ENCODE measurements at places on chromosomes 3 and 15.

DNA sequence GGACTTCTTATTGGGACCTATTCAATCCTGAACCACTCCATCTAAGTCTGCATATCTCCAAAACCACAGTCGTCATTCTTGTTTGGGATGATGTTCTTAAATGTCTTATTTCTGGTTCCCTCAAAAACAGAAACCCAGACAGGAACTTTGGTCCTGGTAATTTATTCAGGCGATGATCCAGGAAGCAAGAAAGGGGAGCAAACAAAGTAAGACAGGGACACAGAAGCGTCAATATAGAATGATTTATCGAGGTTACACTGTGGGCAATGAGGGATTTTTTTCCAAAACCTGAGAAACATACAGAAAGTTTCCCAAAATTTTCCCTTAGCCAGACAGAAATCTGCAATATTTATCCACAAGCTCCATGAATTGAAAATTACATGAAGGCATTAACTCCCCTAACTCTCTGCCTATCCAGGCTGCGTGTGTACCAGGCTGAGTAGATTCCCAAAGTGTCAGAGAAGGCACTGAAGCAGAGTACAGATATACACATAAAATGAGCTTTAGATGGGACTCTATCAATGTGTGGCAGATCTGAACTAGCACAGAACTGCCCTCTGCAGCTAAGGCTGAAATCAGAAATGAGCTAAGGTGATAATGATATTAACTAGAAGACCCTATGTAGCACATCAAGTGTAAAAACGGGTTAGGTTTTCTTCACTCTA lies 43.2 kb downstream of the TP63 start:
- no peak for DNase-seq

DNA sequence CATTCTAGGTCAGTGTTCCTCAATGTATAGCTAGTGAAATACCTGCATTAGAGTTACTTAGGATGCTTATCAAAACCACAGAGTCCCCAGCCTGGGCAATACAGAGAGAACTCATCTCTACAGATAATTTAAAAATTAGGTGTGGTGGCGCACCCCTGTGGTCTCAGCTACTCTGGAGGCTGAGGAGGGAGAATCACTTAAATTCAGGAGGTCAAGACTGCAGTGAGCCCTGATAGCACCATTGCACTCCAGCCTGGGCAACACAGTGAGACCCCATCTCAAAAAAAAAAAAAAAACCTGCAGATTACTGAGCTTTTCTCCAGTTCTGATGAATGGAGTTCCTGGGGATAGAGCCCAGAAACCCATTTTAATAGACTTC lies 10.1 kb upstream of the MINDY2 start:
- DNase-seq = no peak

- no peak for DNase-seq
These were observed 421.4 kb downstream of the EPHA6 start for GRCh38 chr3:97235611-97236315.

DNA sequence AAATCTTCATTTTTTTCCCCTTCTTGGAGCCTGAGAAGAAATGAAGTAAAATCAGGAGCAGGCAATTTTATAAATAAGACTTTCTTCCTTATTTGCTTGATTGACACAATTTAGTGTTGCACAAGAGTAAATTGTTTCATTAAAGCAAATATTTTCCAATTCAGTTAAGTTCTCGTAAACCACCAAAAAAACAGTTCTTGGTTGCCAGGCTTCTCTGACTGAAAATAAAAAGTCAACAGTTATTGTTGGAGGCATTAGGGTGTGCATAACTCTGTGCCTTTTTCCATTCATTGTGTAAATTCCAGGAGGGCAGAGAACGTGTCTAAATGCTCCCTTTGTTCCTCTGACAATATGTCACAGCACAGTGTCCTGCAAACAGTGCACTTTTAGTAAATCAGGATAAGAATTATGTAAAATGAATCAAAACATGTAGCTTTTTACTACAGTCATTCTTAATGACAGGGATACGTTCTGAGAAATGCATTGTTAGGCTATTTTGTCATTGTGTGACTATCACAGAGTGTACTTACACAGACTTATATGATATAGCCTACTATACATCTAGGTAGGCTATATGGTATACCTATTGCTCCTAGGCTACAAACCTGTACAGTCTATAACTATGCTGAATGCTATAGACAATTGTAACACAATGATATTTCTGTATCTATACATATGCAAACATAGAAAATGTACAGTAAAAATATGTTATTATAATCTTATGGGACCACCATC lies at the start of gene CP:
TSS of gene CP (minus strand) at position 47 of the 735 bp plus-strand sequence. CDS start at position 10, 37 bp downstream.
- no peak for DNase-seq

DNA sequence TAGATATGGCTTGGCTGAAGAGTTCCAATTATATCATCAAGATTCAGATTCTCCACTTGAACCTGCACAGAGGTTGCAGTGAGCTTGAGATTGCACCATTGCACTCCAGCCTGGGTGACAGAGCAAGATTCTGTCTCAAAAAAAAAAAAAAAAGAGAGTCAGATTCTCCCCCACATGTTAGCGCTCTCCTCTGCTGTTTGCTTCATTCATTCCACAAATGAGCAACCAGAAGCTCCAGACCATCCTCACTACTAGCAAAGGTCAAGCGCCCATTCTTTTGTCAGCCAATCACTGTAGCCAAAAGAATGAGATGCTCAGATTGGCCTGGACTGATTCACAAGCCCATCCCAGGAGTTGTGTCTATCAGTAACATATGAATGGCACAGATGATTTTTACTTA lies 28.4 kb upstream of the TCF12 start:
- DNase-seq = no peak

GRCh38 chr15:99412082-99412481 lies 153.7 kb upstream of the MEF2A start:
- DNase-seq = no peak

- no peak for DNase-seq
These were observed 795.0 kb downstream of the ROBO1 start for GRCh38 chr3:78972617-78973301.

GRCh38 chr3:5082789-5083115 lies 39.3 kb upstream of the ARL8B start:
- no peak for DNase-seq

- no peak for DNase-seq
These were observed 140.2 kb upstream of the STT3B start for GRCh38 chr3:31392568-31392967.

DNA sequence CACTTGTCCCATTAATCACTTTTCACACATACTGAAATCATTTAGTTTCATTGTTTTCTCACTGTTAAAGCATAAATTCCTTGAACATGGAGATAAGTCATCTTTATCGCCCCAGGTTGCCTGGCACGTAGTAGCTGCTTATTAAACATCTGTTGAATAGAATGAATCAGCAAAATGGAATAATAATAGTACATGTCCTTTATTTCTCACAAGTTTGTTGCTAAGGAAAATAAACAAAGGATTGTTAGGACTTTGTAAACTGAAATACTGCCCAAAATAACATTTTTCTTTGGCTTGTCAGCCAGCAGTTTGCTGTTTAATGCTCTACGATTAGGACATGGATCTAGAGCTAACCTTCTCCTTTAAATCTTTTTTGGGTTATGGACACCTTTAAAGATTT lies 17.9 kb downstream of the SLC35A5 start:
- no peak for DNase-seq

DNA sequence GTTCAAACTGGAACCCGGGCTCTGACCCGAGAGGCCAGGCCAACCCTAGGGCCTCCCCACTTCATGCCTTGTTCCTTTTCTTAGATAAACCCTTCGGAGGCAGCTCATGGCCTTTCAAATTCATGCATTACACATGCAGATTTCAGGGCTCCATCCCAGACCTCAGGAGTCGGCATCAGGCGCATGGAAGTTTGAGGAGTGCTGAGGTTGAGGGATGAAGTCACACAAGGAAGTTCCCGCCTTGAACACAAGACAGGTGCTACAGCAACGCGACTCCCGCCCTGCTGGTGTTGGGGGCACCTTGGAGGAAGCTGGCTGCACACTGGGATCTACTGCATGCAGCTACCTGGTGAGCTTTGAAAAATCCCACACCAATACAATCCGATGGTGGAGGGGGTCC lies 245.2 kb upstream of the LYSMD4 start:
- no peak for DNase-seq

DNA sequence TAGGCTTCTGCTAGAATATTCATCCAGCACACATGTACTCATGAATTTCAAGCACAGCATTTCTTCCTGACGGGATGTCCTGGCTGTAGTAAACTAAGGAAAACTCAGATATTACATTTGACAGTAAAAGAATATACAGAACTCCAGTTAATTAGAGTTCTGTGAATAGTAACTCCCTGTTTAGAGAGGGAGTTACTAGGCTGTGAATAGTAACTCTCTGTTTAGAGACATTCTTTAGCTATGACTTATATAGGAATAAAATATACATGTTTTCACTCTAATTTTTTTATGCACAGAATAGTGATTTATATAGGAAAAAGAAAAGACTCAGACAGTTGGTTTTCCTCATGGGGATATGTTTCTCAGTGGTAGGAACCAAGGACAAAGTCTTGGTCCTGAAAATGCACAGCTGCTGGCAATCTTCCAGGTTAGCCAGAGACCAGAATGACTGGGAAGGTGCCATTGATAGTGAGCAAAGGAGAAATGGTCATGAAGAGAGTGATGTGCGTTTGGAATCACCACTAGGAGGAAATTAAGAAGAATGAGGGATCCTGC lies 480.7 kb upstream of the THBS1 start:
- DNase-seq = no peak

Measured in activated CD8-positive, alpha-beta memory T cell treated with anti-CD3 and anti-CD28 coated beads, Interleukin-2, amount 50 U/mL, for 4 hours (primary cell).